Neural progenitor cell (in vitro differentiated cells): ENCODE measurements at places on chromosomes 5 and 9. TPM values are rescaled to one million over a fixed set of nuclear protein-coding genes. Genes with fewer than 3 reads are reported as not detected.

DNA sequence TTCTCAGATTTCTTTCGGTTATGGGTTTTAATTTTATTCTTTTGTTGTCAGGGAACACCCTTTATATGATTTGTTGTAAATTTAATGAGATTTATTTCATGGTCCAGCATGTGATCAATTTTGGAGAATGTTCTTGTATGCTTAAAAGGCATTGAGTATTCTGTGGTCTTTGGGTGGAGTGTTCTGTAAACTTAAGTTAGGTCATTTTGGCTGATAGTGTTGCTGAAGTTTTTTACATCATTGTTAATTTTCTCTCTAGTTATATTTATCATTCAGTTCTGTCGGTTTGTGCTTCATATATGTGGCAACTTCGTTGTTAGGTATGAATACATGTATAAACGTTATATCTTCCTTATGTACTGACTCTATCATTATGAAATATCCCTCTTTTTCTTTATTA lies 55.5 kb downstream of the NIPBL start:
- no peaks in the 10 kb centered on the region for H3K36me3 ChIP-seq
- H3K4me1 ChIP-seq = no peaks in the 10 kb centered on the region
- DNase-seq = no peak
- no peak overlapping the region for H3K4me3 ChIP-seq

DNA sequence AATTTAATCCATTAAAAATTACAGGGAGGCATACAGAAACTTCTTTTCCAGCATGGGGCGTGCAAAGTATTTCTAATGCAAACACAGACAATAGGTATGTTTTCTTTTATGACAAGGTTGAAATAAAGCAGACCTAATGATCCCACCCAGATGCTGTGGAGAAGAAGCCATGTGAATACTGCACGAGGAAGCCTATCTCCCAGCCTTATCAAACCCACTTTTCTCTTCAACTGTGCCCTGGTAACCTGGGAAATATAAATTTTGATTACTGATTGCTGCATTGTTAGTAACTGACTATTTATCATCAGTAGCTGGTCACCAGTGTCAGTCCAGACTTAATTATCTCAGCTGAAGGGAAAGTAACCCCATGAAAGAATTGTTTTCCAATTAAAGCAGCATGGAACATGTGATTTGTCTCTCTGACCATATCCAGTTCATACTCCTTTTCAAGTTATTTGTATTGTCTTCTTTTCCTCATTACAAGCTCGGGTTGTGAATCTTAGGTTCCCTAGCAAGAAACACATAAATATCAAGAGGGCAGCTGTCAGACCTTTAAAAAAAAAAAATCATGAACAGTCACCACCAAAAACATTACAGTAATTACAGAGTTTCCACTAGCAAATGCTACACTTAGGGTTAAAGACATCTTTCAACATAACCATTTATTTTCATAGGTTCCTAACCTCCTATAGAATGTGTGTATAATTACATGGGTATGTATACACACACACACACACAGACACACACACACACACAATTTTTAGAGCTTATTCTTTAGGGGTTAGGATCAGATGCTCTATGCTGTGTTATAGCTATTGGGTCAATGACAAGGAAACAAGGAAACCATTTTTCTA lies 50.3 kb downstream of the SEMA6A start:
- H3K27me3 ChIP-seq = no peaks in the 10 kb centered on the region
- H3K4me1 ChIP-seq = peaks cover 65% of the 10 kb centered on the region
- no peak for DNase-seq
- no peaks in the 10 kb centered on the region for H3K36me3 ChIP-seq
- no peak overlapping the region for H3K4me3 ChIP-seq

Gene SEC16A
- 16.8 and 23.8 TPM in 2 replicates for total RNA-seq

DNA sequence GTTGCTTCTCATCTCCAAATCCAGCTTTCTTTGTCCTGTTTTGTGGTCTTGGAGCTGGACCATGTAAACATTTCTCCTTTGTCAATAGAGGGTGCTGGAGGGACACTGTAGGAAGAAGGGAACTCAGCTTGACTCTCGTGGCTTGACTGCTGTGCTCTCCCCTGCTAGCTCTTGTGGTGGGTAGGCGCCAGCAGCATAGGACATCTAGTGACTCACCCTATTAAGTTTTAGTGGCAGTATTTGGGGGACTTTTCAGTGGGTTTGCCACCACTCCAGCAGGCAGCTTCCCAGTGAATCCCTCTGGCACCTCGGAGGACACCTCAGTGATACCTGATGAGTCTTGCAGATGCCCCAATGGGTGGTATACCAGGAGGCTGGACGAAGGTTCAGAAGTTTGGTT lies 97.8 kb downstream of the TSSK1B start:
- H3K36me3 ChIP-seq = no peaks in the 10 kb centered on the region
- H3K27ac ChIP-seq = no peak overlapping the region
- H3K4me1 ChIP-seq = no peaks in the 10 kb centered on the region

Gene OTP
- not detected in 2 replicates for total RNA-seq

DNA sequence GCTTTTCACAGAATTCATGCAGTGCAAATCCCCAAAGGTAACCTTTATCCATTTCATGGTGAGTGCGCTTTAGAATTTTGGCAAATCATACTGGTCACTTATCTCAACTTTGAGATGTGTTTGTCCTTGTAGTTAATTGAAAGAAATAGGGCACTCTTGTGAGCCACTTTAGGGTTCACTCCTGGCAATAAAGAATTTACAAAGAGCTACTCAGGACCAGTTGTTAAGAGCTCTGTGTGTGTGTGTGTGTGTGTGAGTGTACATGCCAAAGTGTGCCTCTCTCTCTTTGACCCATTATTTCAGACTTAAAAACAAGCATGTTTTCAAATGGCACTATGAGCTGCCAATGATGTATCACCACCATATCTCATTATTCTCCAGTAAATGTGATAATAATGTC lies 21.3 kb downstream of the PCA3 start:
- no peaks in the 10 kb centered on the region for H3K36me3 ChIP-seq
- no peaks in the 10 kb centered on the region for H3K27me3 ChIP-seq
- H3K27ac ChIP-seq = no peak overlapping the region
- no peak for DNase-seq

Gene CEL
- total RNA-seq = 1.0 and 2.2 TPM in 2 replicates

GRCh38 chr5:39328731-39329130 lies 35.6 kb downstream of the C9 start:
- H3K27ac ChIP-seq = no peak overlapping the region
- H3K36me3 ChIP-seq = no peaks in the 10 kb centered on the region
- H3K4me3 ChIP-seq = no peak overlapping the region
- DNase-seq = no peak
- no peaks in the 10 kb centered on the region for H3K4me1 ChIP-seq
- H3K27me3 ChIP-seq = no peaks in the 10 kb centered on the region

DNA sequence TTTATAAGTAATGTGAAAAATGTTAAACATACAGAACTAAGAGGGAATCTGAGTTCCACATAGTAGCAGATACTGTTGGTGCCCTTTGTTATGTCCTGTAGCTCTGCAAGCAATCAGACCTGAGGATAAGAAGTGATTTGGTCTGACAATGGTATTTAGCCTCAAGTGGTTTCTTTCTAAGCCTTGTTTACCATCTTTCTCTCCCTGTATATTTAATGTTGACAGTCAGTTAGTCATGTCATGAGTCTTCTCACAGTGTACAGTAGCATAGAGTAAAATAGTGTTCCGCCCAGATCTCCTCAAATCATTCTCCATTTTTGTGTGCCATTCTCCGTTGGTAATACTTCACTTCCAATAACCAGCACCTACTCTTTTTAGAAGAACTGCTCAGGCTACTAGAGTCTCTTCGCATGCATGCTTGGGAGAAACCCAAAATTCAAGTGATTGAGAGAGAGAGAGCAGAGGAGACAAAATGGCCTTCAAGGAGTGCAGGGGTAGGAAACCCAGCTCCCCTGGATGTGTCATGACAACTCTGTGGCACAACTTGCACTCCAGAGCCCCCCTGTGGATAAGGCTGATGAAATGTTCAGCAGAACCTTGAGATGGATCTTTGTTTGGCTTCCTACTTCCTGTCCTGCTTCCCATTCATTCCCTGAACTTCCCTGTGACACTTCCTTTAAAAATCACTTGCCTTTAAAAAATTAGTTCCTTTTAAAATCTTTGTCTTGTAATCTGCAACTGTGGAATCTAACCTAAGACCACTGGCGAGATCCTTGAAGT lies 129.2 kb upstream of the FST start:
- H3K27me3 ChIP-seq = no peaks in the 10 kb centered on the region
- H3K4me3 ChIP-seq = no peak overlapping the region
- no peaks in the 10 kb centered on the region for H3K36me3 ChIP-seq
- H3K4me1 ChIP-seq = no peaks in the 10 kb centered on the region
- no peak for DNase-seq
- H3K27ac ChIP-seq = no peak overlapping the region

DNA sequence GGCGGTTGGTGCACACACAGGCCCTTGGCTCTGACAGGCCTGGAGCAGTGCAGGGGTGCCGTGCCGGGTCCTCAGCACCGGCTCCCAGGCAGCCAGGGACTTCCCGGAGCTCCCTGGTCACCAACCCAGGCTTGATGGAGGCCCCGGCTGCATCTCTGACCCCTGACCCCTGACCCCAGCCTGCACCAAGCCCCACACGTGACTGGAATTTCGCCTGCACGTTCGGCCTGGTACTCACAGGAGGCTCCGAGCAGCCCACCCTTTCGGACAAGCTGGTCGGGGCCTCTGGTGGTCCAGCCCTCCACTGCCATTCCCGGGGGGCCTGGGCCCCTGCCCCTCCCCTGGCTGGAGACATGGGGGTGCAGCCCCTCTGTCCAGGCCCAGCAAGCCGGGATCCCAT lies 25.4 kb upstream of the UBAC1 start:
- no peaks in the 10 kb centered on the region for H3K36me3 ChIP-seq
- no peak overlapping the region for H3K4me3 ChIP-seq
- H3K27ac ChIP-seq = no peak overlapping the region
